Cardiac muscle cell (in vitro differentiated cells and primary cell): ENCODE measurements at places on chromosomes 6 and 20.

- DNase-seq = no peak
These were observed 145.2 kb upstream of the CITED2 start for GRCh38 chr6:139519571-139520031.

DNA sequence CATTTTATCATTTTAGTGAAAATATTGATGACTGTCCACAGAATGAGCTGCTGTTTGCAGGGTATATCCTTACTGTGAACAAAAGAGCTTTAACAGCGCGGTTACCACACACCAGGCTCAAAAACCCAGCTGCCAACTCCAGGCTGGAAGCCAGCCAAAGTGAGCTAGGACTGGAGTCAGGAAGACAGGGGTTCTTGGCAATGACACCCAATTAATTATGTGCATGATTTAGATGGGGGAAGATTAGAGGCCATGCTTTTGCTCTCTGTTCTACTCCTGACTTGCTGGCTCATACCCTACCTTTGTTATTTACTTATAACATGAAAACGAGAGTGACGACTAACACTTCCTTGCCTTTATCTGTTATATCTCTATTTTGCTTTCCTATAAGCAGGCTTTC, 128.9 kb upstream of the SHLD1 start:
- no peak for DNase-seq

DNA sequence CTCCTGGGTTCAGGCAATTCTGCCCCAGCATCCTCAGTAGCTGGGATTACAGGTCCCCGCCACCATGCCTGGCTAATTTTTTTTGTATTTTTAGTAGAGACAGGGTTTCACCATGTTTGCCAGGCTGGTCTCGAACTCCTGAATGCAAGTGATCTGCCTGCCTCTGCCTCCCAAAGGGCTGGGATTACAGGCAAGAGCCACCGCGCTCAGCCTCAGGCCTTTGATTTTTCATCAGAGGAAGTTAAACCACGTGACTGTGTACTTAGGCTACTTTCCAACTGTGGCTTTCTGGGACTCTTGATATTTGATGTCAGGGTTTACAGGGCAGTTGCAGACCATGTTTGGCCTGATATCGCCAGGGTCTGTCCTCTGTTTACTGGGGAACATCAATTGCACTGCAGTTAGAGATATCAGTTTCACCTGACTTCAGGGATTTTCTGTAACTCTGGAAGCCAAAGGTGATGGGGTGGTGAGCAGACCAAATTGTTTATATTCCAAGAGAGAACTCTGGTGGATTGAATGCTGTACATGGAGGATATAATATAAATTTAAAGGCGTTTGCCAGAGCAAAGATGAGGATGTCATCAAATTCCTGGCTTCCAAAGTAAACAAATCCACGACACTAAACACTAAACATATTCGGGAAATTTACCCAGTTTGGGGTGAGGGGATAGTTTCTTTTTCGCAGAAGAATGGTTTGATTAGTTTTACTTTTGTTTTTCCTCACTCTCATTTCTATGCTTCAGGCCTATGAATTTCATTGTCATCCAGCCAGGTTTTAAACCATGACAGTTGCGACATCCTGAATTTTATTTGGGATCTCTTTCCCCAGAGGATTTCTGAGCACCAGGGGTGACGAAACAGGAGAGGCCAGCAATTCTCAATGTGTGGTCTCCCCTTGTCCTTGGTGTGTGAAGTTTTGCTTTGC, 4.2 kb downstream of the PSMF1 start:
- peak; percentile 71 for DNase-seq

DNA sequence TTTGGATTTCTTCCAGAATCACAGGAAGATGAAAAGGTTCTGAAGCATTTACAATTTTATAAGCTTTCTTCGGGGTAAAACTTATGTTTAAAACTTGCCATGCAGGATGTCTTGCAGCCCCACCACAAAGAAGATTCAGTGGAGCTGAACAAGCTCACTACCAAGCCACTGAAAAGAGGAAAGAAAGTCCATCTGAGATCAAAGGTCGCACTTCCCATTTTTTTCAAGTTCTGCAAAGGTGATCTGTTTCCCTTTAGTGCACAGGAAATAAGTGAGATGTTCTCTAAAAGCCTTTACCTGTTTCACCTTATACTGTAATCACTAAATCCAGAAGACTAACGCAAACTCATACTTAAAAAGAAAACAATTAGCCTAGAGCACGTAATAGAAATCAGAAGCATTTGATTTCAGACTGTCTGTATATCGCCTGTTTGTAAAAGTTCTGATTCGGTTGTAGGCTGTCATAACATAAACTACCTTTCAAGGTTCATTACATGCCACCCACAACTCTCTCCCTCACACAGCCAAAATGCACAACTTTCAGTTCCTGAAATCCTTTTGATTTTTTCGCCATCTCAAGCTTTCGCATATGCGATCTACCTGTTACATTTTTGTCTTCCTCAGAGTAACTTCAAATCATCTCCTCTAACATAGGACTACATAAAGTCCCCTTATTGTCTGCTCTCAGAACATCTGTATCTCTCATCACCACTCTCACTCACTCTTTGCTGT, 1.8 kb downstream of the ECHDC1 start:
- DNase-seq = no peak

- no peak for DNase-seq
These were observed 3.3 kb upstream of the TMC2 start for GRCh38 chr20:2533118-2533517.

- no peak for DNase-seq
These were observed 562.1 kb downstream of the PRKN start for GRCh38 chr6:162165479-162165878.
